ENCODE measurements at places on chromosomes 5 and 9.

GRCh38 chr9:124285490-124285889, 27.7 kb downstream of the NEK6 start:
- DNase-seq: no peak

GRCh38 chr5:2515180-2515764, 236.2 kb downstream of the IRX2 start:
- DNase-seq: no peak

GRCh38 chr5:100898504-100899346, 4.4 kb downstream of the ST8SIA4 start:
- no peak for DNase-seq

- DNase-seq: no peak
Measured at GRCh38 chr5:143649937-143650621, 161.9 kb upstream of the HMHB1 start.

Data from stimulated activated CD4-positive, alpha-beta T cell treated with anti-CD3 and anti-CD28 coated beads, Interleukin-4, amount 100 ng/mL, for 4 hours (primary cell).